SJCRH30 (cell line): ENCODE measurements at places on chromosomes 6 and 20.

DNA sequence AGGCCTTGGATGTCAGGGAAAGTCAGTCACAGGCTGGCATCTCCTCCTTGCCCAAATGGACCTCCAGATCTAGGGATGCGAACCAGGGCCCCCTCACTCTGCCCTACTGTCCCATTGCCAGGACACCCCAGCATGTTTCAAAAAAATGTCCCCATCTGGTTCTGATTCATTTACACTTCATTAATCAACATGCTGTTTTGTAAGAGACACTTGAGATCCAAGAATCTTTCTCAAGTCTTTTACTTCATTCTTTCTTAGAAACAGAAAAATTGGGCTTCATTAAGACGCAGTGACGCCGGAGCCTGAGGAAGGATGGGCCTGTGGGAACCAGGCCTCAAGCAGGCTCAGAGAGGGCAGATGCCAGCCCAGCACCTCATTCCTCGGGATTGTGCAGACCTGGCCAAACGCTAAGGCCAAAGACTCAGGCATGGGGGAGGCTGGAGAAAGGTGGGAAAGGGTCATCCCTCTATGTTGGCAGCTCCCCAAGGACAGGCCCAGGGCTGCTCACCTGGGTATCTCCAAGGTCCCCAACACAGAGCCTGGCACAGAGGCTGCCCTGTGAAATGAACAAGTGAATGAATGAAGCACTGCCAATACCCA lies 3.8 kb downstream of the RSPO4 start:
- DNase-seq = no peak

DNA sequence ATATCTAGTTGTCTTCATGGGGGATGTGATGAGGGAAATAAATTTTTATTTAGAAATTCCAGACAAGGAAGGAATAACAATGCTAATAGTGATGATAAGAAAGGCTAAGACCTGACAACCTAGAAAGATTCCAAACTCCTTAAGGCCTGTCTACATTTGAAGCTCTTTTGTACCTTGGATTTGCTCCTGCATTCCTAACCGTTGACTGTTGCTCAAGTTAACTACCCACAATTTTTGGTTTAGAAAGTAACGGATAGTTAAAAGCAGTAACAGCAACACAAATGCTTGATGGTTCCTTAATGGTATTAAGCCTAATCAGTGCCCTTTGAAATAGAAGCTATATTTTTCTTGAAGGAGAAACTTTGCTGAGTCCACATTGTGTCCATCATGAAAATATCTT lies 52.9 kb downstream of the TRMT11 start:
- no peak for DNase-seq

- DNase-seq = no peak
Observed at GRCh38 chr20:8756410-8756809, 312.5 kb upstream of the PLCB4 start.

DNA sequence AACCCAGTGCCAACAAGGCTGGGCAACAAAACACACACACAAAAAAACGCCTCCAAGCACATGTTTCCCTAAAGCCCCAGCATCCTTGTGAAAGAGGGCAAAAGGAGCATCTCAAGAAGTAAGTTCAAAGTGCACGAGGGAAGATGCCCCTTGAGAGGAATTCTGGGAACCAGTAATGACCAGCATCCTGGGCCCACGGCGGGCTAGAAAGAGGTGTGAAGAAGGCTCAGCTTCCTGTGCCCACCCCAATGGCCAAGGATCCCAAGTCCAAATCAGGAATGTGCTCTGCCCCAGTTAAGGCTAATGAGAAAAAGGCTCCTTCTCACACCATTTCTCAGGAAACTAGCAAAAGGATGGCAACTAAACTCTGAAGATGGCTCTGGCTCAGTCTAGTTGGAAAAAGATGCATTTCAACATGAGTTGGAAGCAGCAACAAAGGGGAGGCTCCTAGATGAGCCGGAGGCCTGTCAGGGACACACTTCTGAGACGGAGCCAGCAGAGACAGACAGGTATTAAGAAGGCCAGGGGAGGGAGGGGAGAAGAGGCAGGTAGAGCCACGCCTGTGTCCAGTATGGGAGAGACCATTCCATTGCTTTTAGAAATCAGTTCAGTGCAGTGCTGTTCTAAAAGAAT lies 3.2 kb downstream of the RIMS4 start:
- no peak for DNase-seq

GRCh38 chr6:14037402-14038277 lies 79.9 kb upstream of the CD83 start:
- no peak for DNase-seq

GRCh38 chr20:47133809-47134456 lies 222.6 kb downstream of the ZMYND8 start:
- DNase-seq = peak; percentile 50

DNA sequence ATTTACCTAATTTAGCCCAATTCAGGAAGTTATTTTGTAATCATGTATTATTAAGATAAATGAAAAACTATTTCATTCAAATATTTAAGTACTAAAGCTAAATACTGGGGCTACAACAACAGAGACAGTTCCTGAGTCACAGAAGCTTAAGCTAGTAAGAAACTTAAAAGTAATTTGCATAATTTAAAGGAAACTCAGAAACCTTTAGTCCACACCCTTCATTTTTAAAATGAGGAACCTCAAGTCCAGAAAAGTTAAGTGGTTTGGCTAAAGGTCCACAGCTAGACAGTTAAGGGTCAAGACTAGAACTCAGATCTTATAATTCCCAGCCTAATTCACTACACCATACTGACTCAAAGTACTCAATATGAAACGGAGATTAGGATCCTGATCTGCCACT lies 7.2 kb downstream of the LMBRD1 start:
- no peak for DNase-seq

DNA sequence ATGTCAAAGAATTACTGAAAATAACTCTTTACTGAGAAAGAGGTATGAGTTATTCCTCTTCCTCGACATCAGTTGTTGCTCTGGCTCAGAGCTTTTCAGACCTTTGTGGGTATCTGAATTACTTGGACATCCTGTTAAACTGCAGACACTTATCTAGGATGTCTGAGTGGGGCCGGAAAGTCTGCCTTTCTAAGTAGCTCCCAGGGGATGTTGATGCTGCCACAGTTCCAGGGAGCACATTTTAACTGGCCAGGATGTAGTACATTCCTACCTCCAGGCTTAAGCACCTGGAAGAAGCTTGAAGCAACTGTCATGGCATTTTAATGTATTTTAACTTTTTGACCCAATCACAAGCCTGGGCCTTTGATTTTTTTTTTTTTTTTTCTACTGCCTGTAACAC lies 265.8 kb upstream of the PLCB4 start:
- DNase-seq = peak; percentile 39

DNA sequence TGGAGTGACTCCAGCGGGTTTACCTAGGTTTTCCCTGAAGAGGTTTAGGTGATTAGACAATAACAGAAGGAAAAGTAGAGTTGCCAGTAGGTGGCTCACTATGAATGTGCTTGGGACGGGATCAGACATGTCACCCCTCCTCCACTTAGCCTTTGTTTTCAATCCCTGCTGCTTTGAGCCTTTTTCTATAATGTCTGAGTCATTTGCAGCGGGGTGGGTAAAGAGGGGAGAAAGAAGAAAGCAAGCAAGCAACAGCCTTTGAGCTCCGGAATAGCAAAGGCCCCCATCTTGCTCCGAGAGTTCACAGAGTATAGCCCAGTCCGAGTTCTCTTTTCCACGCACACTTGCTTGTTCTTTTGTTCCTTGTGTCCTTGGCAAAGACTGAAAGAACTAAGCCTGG lies 129.1 kb downstream of the PACRG start:
- DNase-seq = peak; percentile 78

DNA sequence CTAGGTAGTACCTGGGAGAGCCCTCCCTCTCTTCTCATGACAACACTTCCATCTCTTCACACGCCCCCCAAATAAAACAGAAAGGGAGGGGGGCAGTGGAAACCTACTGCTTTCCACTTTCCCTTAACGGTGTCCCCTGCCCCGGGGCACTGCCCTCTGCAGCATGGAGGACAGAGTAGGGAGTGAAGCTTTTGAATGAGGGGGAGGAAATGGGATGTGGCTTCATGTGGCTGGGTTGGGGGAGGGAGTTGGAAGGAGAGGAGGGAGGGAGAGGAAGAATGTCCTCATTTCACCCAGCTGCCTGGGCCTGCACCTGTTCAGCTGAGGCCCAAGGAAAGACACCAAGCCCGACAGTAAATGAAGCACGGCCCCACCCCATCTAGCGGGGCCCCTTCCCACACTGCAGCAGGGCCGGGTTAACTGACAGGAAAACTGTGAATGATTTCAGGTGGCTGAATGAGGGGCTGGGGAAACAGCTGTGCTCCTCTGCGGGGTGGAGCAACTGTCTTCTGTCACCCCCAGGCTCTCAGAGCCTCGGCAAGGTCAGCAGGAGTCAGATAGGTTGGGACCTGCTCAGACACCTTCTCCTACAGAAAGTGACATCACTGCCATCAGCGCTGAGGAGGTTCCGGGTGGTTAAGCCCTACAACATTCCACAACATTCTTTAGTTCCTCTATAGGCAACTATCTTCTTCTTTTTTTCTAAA lies 40.0 kb upstream of the TAF8 start:
- peak; percentile 99 for DNase-seq

DNA sequence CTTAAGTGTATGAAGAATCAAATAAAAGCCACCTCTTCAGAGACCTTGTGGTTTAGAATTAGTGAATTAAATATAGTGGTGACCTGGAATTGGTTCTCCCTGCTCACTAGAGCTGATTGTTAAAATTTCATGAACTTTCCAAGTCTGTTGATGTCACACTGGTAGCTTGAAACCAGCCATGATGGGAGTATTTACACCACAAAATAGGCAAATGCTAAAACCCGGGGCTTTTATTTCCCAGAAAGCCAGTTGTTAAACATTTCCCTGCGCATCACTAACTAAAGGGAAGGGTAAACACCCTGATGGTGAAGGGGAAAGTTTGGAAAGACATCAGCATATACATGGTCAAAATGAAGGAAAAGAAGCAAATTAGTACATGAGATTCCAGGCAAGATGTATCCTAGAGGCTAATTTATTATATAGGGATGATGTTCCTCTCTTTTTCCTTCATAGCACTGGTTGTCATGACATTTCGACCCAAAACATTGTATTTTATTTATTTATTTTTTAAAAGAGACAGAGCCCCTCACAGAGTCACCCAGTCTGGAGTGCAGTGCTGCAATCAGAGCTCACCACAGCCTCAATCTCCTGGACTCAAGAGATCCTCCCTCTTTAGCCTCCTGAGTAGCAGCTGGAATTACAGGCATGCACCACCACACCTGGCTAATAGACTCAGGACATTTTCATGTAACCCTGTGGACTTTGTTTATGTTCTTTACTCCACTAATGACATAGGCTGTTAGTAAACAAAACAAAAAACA lies 123.2 kb downstream of the RIN2 start:
- DNase-seq = no peak

GRCh38 chr20:1469925-1470571 lies 3.4 kb upstream of the NSFL1C start:
- DNase-seq = peak; percentile 84

GRCh38 chr6:147195510-147195909 lies 8.7 kb upstream of the STXBP5 start:
- no peak for DNase-seq

DNA sequence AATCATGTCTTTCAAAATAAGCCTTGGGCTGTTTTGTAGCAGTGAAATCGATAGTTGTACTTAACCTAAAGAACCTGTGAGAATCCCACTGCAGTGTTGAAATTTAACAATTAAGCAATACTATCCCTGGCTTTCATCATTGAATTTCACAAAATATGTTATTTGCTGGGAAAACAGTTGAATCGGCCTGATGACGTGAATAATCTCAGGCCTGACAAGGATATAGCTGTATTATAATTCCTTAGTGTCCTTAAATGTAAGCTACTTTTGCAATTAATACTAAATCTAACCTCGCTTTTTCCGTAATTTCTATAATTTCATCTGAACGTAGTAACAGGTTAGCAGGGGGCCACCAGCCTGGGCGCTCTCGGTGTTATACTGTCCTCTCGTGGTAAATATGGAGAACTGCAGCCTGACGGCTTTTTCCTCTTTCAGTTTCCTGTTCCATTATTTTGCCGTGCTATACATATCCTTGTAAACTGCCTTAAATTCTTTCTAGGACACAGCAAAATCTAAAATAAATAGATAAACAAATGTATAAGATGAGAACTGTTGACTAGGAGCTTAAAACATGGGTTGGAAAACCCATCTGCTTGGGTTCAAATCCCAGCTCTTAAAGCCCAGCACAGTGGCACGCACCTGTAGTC lies 24.0 kb downstream of the MTFR2 start:
- DNase-seq = peak; percentile 68

DNA sequence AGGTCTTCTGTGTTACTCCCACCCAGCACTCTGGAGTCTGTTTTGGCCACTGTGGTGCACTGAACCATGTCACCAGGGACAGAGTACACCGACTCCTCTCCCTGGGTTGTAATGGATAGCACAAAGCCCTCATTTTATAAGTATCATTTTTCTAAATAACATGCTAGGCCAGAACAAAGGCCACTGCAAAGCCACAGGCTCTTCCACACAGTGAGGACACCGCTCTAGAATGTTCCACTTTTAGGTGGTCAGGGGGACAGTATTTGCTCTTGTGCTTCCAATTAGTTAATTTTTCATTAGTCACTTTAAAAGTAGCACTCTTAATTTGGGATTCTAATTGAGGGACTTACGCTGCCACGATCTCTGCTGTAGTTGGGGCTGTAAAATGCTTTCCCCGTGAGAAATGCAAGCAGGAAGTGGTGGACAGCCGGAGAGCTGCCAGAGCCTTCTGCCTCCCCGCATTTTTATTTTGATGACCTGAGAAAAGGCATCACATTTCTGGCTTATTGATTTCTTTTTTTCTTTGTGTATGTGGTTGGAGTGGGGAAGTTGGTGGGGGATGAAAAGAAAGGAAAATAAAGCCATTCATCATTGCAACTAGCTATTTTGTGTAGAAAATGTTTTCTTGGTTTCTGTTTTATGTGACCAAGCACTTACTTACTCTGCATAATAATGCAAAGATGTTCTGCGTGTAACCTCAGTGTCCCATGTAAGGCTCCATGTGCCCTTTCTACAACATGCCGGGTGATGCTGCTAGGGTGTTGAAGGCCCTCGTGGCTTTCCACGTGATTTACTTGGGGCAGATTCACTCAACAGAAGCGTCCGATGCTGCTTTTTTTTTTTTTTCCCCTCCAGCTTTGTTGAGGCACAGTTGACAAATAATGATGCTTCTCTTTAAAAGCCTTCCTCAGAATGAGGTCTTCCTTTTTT lies 195.9 kb downstream of the SASH1 start:
- no peak for DNase-seq

GRCh38 chr6:144594585-144594984 lies 309.4 kb downstream of the UTRN start:
- DNase-seq = no peak

GRCh38 chr20:34311118-34312023 lies 8.2 kb upstream of the AHCY start:
- DNase-seq = peak; percentile 56

GRCh38 chr20:21141825-21142224 lies 15.9 kb downstream of the KIZ start:
- DNase-seq = no peak

- DNase-seq = no peak
Observed at GRCh38 chr6:122997541-122998150, 1.6 kb downstream of the CLVS2 start.

GRCh38 chr20:57967364-57967763 lies 257.5 kb upstream of the PMEPA1 start:
- DNase-seq = no peak

GRCh38 chr6:30282522-30282921 lies 44.2 kb upstream of the TRIM39 start:
- DNase-seq = no peak

GRCh38 chr20:41046716-41047115 lies 18.1 kb downstream of the TOP1 start:
- DNase-seq = no peak
